ENCODE measurements at places on chromosomes 5 and 9.

DNA sequence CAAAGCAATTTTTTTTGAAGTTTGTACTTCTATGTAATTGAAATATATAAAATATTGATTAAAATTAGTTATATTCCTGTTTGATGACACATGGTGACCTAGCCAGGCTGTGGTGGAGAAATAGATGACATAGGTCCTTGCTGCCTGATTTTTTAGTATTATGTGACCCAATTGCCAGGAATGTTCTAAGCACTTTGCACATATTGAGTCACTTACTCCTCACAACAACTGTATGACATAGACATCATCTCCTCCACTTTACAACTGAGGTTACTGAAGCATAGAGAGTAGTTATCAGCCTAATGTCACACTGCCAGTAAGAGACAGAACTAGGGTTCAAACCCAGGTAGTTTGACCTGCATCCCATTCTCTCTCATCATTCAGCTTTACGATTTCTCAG lies 26.2 kb upstream of the SNX18 start:
- no peak for DNase-seq

DNA sequence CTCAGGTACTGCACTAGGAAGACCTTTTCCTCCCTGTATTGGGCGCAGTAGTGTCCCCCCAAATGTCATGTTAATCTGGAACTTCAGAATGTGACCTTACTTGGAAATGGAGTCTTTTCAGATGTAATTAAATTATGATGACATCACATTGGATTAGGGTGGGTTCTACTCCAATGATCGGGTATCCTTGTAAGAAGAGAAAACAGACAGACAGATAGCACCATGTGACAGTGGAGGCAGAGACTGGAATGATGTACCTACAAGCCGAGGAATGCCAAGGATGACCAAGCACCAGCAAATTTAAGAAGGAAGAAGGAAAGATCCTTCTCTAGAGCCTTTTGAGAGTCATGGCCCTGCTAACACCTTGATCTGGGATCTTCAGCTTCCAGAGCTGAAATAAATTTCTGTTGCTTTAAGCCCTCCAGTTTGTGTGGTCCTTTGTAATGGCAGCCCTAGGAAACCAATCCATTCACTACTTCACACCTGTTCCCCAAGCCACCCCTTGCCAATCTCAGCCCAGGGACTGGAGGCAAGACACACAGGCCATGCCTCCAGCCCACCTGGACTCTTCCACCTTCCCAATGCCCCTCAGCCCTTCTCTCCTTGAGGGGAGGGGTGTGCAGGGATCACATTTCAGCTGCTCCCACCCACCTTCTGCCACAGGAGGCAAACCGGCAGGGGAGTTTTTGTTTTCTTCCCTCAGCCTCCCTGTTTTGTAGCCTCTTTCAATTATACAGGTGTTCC lies 1.6 kb downstream of the CCNJL start:
- DNase-seq, result no peak

DNA sequence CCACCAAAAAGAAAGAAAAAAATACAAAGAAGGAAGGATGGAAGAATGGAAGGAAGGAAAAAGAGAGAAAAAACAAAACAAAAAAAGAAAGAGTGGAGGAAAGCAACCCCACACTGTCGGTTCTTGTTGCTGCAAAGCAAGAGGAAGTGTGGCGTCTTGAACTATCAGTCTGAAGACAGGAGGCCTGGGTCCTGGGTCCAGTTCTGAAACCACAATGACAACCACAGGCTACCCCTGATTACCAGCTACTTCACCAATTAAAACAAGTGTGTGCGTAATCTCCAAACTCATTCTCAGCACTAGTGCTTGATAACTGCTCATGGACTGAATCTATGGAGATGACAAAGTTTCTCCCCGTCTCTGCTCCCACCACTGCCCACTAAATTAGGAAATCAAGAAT lies 93.7 kb downstream of the RASEF start:
- no peak for DNase-seq

DNA sequence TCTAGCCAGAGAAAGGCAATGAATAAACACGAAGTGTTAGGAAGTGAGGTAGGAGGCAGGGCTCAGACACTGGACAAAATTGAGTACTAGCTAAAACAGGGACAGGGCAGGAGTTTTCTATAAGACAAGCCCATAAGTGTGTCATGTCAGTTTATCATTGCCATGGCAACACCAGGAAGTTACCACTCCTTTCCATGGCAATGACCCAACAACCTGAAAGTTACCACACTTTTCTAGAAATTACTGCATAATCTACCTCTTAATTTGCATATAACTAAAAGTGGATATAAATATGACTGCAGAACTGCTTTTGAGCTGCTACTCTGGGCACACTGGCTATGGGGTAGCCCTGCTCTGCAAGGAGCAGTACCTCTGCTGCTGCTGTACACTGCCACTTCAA lies 442.5 kb upstream of the COX7C start:
- DNase-seq, result no peak

- no peak for DNase-seq
These were observed 92.5 kb downstream of the ROR2 start for GRCh38 chr9:91857291-91858212.

- no peak for DNase-seq
These were observed 403 bp downstream of the KIF2A start for GRCh38 chr5:62306323-62306895.

DNA sequence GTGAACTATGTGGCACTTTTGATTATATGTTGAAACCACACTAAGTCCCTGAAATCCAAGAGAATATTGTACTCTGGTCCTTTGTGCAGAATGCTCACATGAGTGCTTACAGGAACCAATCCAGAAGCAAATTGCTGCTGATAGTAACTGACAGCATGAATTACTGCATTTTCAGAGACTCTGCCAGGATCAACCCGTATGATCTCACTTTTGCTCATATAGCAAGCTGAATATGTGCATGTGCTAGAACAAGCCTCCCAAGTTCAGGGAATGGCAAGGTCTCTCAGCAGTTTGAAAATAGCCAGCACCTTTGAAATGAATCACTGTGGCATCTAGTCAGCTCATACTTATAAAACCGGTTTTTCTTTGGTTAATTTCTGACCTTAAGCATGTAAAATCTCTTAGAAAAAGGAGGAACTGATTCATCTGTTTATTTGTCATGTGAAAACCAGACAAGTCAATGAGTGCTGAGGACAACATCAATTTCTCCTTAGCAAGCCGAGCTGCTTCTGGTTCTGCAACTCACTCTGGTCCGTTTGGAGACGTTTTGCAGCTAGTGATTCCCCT lies 215.7 kb upstream of the ELL2 start:
- DNase-seq, result no peak

GRCh38 chr5:38257308-38258041 lies 884 bp upstream of the EGFLAM start:
- DNase-seq, result no peak

DNA sequence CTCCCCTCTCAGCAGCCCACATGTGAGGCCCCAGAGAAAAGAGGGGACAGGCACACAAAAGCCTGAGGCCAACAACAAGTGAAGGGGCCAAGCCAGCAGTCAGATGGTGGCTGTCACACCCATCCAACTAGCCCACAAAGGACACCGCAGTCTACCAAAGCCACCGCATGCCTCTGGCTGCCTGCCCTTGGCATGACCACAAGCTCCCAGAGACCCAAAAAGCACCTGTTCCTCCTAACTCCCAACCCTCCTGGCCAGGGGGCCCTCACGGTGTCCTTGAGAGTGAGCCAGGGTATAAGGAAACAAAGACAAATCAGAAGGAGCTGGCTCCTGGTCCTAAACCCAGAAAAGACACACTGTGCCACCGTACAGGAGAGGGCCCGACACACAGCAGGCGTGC lies 77.8 kb upstream of the LRRTM2 start:
- no peak for DNase-seq

- DNase-seq, result no peak
These were observed 23.9 kb upstream of the CPLX2 start for GRCh38 chr5:175847503-175847902.

DNA sequence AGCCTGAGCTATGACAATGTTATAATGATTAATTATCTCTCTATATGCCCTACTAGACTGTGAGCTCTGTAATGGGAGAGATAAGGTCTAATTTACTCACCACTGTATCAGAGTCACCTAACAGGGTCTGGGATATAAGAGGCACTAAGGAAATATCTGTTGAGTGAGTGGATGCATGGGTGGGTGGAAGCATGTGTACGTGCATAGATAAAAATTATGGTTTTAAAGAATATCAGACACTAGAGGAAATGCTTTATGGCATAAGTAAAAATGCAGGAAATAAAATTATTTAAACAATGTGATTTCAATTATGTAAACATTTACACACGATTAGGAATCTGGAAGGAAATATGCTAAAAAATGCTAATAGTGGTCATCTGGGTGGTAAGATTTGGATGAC lies 137.8 kb downstream of the SPOCK1 start:
- DNase-seq, result no peak

DNA sequence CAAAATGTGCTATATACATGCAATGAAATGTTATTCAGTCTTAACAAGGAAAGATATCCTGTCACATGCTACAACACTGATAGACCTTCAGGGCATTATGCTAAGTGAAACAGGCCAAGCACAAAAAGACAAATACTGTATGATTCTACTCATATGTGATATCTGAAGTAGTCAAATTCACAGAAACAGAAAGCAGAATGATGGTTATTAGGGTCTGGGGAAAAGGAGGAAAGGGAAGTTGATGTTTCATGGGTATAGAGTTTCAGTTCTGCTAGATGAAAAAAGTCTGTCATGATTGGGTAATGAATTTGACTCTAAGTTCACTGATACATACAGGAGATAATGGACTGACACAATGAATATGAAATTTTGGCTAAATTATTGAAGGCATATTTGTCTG lies 11.2 kb upstream of the RIC1 start:
- DNase-seq, result no peak

GRCh38 chr5:16913187-16914107 lies 22.6 kb downstream of the MYO10 start:
- DNase-seq, result no peak

- DNase-seq, result no peak
These were observed 294.3 kb upstream of the HAPLN1 start for GRCh38 chr5:84014966-84015365.

GRCh38 chr9:88559661-88560060 lies 24.7 kb downstream of the NXNL2 start:
- no peak for DNase-seq

- no peak for DNase-seq
These were observed 40.6 kb downstream of the USP20 start for GRCh38 chr9:129875687-129876395.

GRCh38 chr9:79301551-79302391 lies 270.0 kb upstream of the TLE4 start:
- DNase-seq, result no peak

DNA sequence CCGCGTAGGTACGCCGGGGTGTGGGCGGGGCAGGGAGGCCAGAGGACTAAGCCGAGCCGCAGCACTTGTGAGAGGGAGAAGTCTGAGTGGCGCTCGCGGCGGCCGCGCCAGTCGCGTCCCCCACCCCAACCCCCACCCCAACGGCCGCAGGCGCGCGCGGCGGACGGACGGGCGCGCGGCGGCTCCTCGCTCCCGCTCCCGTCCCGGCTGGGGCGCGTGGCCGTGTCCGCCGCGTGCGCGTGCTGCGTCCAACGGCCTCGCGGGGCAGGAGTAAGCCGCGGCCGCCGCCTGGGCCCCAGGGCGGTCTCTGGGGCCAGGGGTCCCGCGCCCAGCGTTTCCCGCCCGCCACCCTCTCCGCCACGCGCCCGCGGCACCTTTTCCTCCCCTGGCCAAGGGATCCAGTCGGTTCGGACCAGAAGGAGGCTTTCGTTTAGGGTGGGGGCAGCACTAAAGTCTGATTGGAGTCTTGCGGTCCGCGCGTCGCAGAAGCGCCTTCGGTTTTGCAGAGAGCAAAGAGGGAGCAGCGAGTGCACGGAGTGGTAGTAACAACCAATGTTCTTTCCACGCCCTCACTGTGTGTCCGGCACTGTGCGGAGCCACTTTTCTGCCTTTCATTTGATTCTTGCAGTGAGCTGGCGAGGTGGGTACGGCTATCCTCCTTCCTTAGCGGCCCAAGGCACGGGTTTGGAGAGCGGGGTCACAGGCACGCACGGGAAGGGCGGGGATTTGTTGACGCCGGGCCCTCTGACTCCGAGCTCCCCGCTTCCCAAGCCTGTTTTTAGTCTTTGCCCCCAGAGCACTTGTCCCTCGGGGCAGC lies 483 bp downstream of the G3BP1 start:
- DNase-seq, result peak; percentile 25

GRCh38 chr5:77561965-77562364 lies 69.8 kb upstream of the WDR41 start:
- DNase-seq, result no peak

- no peak for DNase-seq
These were observed 15.3 kb downstream of the NR2F1 start for GRCh38 chr5:93598091-93599000.

DNA sequence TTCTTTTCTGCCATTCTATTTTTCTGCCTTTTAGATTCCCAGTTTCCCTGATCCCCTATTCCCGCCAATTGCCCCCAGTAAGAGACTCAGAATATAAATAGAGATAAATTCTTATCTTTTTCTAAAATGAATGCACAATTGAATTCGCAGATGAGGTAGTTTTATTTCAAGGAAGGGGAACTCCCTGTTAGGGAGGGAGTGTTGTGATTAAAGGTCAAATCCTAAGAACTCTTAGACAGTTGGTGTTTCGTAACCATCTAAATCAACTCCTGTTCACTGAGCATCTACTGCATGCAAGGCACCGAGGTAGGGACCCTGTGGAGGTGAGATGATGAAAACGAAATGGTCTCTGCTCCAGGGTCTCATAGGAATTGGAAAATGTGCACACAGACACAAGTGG lies 7.7 kb upstream of the MAP3K1 start:
- no peak for DNase-seq

- DNase-seq, result no peak
These were observed 80.6 kb upstream of the IRX4 start for GRCh38 chr5:1963358-1963757.

- no peak for DNase-seq
These were observed 7.9 kb upstream of the NEUROG1 start for GRCh38 chr5:135543485-135544304.

- DNase-seq, result no peak
These were observed 18.0 kb upstream of the ENHO start for GRCh38 chr9:34540827-34541226.

GRCh38 chr5:103706939-103707682 lies 144.5 kb upstream of the NUDT12 start:
- DNase-seq, result no peak

DNA sequence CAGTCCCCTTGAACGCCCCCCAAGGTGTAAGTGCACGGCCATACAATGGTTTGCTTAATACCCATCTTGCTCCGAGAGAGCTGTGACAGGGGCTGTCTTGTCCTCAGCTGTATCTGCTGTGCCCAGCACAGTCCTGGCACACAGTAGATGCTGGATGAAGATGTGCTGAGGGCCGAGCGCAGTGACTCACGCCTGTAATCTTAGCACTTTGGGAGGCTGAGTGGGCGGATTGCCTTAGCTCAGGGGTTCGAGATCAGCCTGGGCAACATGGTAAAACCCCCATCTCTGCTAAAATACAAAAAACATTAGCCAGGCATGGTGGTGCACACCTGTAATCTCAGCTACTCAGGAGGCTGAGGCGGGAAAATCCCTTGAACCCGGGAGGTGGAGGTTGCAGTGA lies 53.6 kb downstream of the C9orf50 start:
- DNase-seq, result no peak

DNA sequence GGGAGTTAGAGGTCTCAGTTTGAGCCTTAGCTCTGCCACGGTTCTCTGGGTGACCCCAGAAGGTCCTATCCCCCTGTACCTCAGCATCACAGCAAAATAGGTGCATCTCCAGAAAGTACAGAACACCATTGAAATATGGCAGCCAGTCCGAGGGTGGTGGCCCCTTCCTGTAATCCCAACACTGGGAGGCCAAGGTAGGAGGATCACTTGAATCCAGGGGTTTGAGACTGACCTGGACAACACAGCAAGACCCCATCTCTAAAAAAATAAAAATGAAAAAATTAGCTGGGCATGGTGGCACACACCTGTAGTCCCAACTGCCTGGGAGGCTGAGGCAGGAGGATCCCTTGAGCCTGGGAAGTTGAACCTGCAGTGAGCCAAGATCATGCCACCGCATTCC lies 7.0 kb upstream of the CRB2 start:
- no peak for DNase-seq
